ENCODE measurements at places on chromosomes 2 and 18. TPM values are rescaled to one million over a fixed set of nuclear protein-coding genes. Genes with fewer than 3 reads are reported as not detected.

DNA sequence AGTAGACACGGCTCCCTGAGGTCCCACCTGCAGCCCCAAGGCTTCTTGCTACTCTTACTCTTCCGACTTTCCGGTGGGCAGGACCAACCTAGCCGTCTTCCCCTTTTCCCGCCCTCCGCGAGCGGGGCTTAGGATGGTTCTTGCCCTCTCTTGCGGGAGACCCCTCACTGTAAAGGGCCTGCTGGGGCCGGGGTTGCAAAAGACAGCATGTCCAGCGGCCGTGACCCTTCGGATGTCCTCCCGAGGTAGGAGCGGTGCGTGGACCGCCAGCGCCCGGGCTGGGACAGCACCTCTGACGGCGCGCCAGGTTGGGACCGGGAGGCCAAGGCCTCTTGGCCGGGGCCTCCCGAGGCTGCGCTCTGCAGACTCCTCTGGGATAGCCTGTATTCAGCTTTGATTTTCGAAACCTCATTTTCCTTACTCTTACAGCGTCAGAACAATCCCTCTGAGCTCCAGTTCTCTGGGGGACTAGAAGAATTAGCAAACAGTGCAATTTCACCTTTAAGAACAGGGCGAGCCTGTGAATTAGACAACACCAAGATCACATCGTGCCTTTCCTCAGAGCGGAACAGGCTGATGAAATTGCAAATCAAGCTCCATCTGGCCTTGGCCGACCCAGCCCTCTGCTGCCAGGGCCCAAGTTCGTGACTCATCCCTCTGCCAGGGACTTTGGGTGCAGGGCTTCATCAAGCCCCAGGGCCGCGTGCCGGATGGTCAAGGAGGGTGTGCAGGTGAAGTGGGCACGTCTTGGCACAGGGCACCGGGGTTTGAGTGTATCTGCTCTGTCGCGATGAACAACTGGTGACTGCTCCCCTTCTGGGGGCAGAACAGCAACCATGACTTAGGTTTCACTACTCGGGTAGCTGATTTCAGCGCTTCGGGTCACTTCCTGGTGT is 777 bp downstream of the MOCOS start:
- peaks cover 21% of the 10 kb centered on the region for H3K27me3 ChIP-seq
- H3K4me1 ChIP-seq = peaks cover 6% of the 10 kb centered on the region
- no peaks in the 10 kb centered on the region for H3K36me3 ChIP-seq
- H3K27ac ChIP-seq = no peak overlapping the region
- H3K4me3 ChIP-seq = peak overlapping the region; percentile 74
- DNase-seq = peak; percentile 87

DNA sequence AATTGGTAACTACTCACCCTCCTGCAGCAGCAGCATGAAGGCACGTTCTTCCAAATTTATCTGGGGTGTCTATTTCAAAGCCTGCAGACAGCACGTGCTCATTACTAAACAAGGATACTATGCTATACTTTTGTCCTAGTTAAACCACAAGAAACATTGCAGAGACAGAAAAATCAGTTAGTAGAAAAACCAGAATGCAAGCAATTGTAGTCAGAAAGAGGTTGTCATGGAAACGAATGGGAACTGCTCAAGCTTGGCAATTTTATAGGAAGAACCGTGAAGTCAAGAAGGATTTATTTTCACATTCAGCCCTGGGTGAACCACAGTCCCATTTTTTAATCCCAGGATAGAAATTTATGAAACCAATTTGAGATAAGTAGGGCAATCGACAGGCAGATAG is 162.2 kb upstream of the PGAP1 start:
- H3K4me1 ChIP-seq = no peaks in the 10 kb centered on the region
- no peaks in the 10 kb centered on the region for H3K27me3 ChIP-seq
- H3K27ac ChIP-seq = no peak overlapping the region
- DNase-seq = no peak
- no peaks in the 10 kb centered on the region for H3K36me3 ChIP-seq

- H3K27me3 ChIP-seq = no peaks in the 10 kb centered on the region
- no peaks in the 10 kb centered on the region for H3K36me3 ChIP-seq
- H3K4me3 ChIP-seq = no peak overlapping the region
- H3K4me1 ChIP-seq = no peaks in the 10 kb centered on the region
- H3K27ac ChIP-seq = no peak overlapping the region
Measured at GRCh38 chr2:134745023-134745422, 26.2 kb upstream of the TMEM163 start.

DNA sequence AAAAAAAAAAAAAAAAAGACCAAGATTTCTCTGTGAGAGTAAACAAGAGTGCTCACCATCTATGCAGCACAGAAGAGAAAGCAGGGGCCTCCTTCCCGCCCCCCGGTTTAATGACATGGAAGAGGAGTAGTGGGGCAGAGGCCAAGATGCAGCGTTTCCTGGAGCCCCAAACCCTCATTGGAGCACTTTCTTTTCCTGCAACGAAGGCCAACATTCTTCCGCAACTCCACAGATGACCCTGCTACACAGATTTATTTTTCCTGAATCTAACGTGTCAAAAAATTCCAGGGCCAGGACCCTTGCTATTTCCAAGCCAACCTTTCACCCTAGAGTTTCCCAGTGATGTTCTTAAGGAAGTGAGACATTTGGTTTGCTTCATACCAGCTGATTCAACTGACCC is 189.6 kb downstream of the MIB1 start:
- H3K4me1 ChIP-seq = peaks cover 10% of the 10 kb centered on the region
- no peaks in the 10 kb centered on the region for H3K36me3 ChIP-seq
- H3K27me3 ChIP-seq = peaks cover 13% of the 10 kb centered on the region
- no peak for DNase-seq
- no peak overlapping the region for H3K4me3 ChIP-seq

Gene ARHGAP28
- polyA plus RNA-seq = 2.9 TPM

DNA sequence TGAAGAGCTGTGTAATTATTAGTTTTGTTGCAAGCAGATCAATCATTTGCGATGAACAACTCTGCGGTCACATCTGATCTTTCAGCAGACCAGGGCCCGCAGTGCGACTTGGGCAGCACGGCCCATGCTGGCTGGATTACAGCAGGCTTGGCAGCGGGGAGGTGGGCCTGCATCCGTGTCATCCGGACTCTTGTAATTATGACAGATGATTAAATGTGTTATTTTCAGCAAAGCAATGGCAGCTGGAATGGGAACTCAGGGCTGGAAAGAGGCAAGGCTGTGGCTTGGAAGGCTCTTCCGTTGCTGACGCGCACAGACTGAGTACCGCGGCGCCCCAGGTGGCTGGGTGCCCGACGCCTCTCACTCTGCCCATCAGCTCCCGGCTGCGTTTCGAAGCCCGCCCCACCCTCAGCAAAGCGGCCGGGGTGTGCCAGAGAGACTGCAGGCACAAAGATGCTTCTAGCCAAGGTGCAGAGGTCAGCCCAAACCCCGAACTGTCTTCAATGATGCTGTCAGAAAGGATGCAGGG is 397.4 kb upstream of the SALL3 start:
- H3K27ac ChIP-seq = no peak overlapping the region
- H3K4me1 ChIP-seq = no peaks in the 10 kb centered on the region
- H3K4me3 ChIP-seq = no peak overlapping the region

DNA sequence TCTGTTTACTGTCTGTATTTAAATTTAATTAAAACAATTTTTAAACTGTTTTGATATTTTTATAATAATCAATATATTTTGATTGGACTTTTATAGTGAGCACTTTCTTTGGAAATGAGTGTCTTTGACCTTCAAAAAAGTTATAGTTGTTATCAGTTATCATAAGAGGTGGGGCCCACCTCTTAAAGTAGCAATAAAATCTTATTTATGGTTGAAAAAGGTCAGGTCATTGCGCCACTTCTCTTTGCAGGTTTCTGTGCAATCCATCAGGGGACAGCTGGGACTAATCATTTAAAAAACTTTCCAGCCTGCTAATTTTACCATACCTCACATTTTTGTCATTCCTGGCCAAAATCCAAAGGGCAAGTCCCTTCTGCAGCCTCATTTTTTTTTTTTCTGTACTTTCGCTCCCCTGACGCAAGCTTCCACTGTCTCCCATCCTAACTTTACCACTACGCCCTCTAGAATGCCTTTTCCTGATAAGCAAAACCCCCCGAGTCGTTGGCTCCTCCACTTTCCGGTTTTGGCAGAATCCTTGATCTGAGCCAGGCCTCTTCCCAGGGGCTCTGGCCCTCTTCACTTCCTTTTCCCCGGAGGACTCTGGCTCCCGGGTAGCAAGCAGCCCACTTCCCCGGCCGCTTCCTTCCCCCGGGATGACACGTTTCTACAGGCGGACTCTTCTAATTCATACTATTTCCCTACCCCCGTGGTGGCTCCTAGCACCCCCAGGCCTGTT is 1.1 kb upstream of the SEH1L start:
- H3K4me1 ChIP-seq = peaks cover 2% of the 10 kb centered on the region
- H3K36me3 ChIP-seq = no peaks in the 10 kb centered on the region
- DNase-seq = no peak
- no peaks in the 10 kb centered on the region for H3K27me3 ChIP-seq
- H3K4me3 ChIP-seq = peak overlapping the region; percentile 77

DNA sequence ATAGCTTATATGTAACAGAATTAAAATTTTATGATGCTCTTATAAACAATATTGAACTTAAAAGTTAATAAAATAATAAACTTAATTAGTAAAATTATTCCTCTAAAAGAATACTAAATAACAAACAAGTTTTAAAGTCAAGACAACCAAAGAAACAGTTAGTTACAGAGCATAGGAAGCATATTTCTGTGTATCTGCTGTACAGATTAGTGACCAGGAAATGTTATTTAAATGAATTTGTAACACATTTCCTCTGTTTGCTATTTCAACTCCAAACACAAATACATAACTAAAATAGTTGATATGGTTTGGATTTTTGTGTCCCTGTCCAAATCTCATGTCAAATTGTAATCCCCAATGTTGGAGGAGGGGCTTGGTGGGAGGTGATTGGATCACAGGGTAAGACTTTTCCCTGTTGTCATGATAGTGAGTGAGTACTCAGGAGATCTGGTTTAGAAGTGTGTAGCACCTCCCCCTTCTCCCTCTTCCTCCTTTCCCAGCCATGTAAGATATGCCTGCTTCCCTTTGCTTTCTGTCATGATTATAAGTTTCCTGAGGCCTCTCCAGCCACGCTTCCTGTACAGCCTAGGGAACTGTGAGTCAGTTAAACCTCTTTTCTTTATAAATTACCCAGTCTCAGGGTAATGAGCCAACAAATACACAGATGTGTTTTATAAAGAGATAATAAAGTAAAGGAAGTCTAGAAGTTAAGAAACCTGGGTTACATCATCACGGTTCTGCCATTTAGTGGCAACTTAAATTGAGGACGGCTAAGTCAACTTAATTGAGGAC is 51.8 kb downstream of the ROCK2 start:
- H3K36me3 ChIP-seq = no peaks in the 10 kb centered on the region
- H3K4me1 ChIP-seq = peaks cover 4% of the 10 kb centered on the region
- no peak for DNase-seq
- H3K27ac ChIP-seq = no peak overlapping the region

- DNase-seq = no peak
- no peak overlapping the region for H3K4me3 ChIP-seq
- H3K27me3 ChIP-seq = no peaks in the 10 kb centered on the region
- no peaks in the 10 kb centered on the region for H3K36me3 ChIP-seq
- H3K4me1 ChIP-seq = no peaks in the 10 kb centered on the region
Measured at GRCh38 chr2:54480025-54480424, 23.9 kb downstream of the SPTBN1 start.

Gene TMEM247
- polyA plus RNA-seq = not detected

GRCh38 chr2:158325782-158326340 is 130.7 kb downstream of the CCDC148 start:
- H3K27ac ChIP-seq = no peak overlapping the region
- no peaks in the 10 kb centered on the region for H3K27me3 ChIP-seq
- no peaks in the 10 kb centered on the region for H3K36me3 ChIP-seq
- DNase-seq = no peak
- no peak overlapping the region for H3K4me3 ChIP-seq

- H3K4me3 ChIP-seq = no peak overlapping the region
- H3K4me1 ChIP-seq = peaks cover 2% of the 10 kb centered on the region
- no peaks in the 10 kb centered on the region for H3K27me3 ChIP-seq
- DNase-seq = no peak
Measured at GRCh38 chr2:85707304-85707703, 13.1 kb downstream of the GNLY start.

DNA sequence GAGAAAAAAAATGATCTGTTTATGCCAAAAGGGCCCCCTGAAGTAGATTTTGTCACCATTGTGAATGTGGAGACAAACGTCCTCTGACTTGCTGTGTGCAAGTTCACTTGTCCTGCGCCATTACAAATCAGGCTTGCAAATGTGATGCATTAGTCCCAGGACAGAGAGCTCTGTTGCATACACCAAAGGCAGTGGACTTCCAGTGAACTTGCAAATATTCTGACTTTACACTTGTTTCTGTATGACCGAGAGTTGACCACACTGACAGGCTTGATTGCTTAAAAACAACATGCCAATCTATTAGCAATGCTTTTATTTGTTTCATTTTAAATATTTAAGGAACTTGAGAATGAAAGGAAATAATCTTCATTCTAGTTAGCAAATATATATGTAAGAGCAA is 293.2 kb downstream of the PLCL1 start:
- no peak for DNase-seq
- H3K4me1 ChIP-seq = no peaks in the 10 kb centered on the region
- H3K27me3 ChIP-seq = no peaks in the 10 kb centered on the region
- H3K36me3 ChIP-seq = no peaks in the 10 kb centered on the region

GRCh38 chr2:205889114-205889513 is 196.9 kb downstream of the INO80D start:
- H3K4me3 ChIP-seq = no peak overlapping the region
- no peak overlapping the region for H3K27ac ChIP-seq
- no peaks in the 10 kb centered on the region for H3K27me3 ChIP-seq

All from H1 (cell line).